ENCODE measurements at places on chromosomes 6 and 20.
A peak's percentile ranks its signal among the peaks of the same experiment; 100 is the strongest.

GRCh38 chr6:97085772-97086171, 161.2 kb downstream of the KLHL32 start:
- DNase-seq = no peak

DNA sequence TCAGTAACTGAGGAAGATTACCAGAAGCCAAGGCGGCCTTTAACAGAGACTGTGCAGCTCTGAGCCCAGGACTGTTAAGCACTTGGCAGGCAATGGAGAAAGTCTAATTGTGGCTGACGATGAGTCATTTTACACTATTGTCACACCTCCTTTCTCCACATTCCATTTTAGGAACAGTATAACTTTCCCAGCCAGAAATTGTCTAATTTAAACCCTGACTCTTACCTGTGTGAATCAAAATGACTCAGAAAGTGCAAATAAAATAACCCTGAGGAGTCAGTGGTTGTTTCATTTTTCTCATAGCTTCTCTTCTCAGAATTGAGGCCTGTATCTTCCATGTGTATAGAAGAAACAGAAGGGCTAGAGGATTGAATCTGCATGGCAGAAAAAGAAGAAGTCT, 40.0 kb upstream of the OPN5 start:
- DNase-seq = no peak

GRCh38 chr6:14986370-14986769, 259.5 kb upstream of the JARID2 start:
- no peak for DNase-seq

DNA sequence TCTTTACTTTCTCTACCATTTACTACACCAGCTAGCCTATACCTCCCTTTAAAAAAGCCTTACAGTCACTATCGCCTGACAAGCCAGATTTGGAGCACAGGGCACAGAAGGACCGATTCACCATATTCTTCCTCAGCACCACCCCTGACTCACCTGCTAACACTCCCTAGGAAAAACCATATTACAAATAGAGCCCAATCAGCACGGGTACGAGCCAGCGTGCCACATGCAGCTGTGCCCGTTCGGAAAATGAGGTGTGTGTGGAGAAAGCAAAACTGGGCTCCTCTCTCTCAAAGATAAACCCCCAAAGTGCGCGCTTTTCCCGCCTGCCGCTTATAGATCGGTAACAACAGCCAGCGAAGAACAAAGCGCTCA, 1.2 kb downstream of the SYNCRIP start:
- DNase-seq = no peak

- no peak for DNase-seq
Measured at GRCh38 chr6:41654698-41655151, 16.5 kb downstream of the MDFI start.

- DNase-seq = no peak
Measured at GRCh38 chr20:18527836-18528235, 20.1 kb downstream of the SEC23B start.

DNA sequence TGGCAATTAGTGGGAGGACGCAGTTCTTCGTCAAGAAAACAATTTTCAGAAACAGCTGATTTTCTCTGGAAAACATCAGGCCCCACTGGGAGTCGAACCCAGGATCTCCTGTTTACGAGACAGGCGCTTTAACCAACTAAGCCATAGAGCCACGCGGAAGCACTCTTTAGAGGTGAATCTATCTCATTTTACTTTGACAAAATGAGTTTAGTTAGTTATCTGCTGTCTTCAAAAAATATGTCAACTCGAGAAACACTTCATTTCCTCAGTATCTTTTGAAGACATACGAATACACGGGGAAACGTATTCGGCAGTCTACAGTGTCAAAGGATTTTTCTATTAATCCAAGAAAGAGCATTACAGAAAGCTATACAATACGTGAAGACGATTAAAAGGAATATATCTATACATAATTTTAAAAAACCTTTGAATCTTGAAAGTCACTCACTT, 26.7 kb downstream of the GPX6 start:
- no peak for DNase-seq

GRCh38 chr6:41427642-41428335, 92.4 kb downstream of the NCR2 start:
- no peak for DNase-seq

DNA sequence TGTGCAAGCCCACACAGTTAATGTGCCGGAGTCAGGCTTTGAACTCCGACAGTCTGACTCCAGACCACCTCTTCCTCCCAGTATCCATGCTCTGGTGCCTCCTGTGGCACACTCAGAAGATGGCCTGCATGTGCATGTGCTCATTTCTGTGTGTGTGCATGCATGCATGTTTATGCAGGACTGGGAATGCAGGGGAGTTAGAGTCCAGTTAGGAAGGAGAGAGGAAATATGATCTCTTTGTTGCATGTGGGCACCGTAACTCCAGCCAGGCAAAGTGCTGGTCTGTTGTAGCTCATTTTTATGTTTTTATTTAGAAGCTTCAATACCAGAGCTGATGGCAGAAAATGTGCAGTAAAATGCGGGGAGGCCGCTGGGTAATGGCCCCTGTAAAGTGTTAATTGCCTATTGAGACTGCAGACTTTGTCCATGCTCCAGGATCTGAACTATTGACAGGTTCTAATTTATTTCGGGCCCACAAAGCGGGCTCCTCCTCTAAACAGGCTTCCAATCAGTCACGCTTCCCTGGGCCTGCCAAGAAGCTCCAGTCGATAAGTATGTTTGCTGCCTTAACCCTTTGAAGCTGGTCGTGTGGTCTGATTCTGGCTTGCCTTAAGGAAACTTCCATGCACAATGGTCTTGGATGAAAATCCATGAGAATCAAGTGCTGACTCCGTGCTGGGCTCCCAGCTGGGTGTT, 248.3 kb downstream of the DHX35 start:
- no peak for DNase-seq

- no peak for DNase-seq
Measured at GRCh38 chr6:40321616-40322015, 265.5 kb downstream of the LRFN2 start.

- DNase-seq = no peak
Measured at GRCh38 chr20:10632721-10633509, 40.9 kb downstream of the JAG1 start.

- DNase-seq = no peak
Measured at GRCh38 chr20:654417-654750, 1.4 kb upstream of the SRXN1 start.

DNA sequence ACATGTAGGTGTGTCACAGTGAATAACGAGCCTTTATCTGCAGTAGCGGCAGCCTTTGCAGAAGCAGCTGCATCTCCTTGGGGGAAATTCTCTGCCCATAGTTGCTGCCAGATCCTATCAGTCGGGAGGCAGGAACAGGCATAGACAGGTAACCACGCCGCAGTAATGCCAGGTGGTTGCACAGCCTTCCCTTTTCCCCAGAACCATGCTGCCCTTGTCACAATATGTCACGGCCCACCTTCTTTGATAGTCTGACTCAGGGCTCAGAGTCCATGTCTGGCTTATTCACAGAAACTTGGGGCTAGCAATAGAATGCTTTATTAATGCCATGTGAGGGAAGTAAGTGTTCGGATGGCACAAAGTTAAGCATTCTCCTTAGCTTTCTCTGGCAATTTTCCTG, 76.6 kb downstream of the F13A1 start:
- no peak for DNase-seq

- DNase-seq = no peak
Measured at GRCh38 chr20:62151225-62151624, 7.7 kb downstream of the SS18L1 start.

- DNase-seq = no peak
Measured at GRCh38 chr6:134426623-134427022, 108.7 kb upstream of the SGK1 start.

GRCh38 chr6:103313432-103313831, 1546.3 kb downstream of the HACE1 start:
- DNase-seq = no peak

DNA sequence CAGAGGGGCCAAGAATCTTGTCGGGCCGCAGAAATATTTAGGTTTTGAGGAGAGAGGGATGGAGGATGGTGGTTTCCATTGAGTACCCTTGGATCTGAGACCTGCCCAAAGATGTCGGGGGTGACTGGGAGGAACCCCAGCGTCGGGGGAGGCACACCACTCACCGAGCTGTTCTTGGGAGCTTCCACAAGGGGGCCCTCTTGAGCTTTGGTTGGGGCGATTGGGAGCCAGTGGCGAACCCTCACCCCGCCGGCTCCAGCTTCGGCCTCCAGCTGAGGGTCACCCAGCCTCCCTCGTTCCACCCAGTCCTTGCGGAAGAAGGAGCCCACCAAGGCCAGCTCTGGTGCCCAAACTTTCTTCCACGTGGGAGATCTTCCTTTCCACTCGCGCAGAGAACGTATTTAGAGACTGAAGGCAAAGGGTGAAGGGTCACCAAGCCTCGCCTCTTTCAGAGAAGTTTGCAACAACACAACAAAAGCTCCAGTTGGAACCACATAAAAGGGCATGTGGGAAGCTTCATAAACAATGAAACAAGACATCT, 33.6 kb downstream of the APCDD1L start:
- no peak for DNase-seq

- DNase-seq = no peak
Measured at GRCh38 chr20:57380081-57380750, 11.0 kb upstream of the RBM38 start.

GRCh38 chr6:2101213-2101612, 144.2 kb downstream of the GMDS start:
- DNase-seq = no peak

DNA sequence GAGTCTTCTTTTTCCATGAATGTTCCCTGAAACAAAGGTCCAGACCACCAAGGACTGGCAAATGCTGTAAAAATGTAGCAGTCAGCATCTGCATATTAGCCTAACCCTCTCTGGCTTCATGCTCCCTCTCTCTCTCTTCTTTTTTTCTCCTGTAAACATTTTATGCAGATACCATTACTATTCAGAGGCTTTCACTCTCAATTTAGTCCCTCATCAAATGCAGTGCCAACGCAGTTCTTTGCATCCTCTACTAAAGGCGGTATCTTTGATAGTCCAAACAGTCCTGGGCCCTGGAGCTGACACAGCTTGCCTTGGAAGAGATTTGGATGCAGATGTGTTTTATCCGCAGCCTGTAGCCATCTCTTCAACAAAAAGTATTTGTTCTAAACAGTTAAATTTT, 167.1 kb upstream of the MMS22L start:
- DNase-seq = no peak

DNA sequence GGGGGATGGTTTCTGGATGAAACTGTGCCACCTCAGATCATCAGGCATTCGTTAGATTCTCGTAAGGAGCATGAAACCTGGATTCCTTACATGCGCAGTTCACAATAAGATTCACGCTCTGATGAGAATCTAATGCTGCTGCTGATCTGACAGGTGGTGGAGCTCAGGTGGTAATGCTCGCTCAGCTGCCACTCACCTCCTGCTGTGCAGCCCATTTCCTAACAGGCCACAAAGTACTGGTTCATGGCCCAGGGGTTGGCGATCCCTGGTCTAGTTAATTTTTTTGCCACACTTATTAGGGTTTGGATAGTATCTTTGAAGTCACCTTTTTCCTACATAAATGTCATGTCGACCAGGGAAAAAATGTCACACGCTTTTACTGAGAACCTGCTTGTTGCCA, 96.8 kb upstream of the MLIP start:
- DNase-seq = no peak

DNA sequence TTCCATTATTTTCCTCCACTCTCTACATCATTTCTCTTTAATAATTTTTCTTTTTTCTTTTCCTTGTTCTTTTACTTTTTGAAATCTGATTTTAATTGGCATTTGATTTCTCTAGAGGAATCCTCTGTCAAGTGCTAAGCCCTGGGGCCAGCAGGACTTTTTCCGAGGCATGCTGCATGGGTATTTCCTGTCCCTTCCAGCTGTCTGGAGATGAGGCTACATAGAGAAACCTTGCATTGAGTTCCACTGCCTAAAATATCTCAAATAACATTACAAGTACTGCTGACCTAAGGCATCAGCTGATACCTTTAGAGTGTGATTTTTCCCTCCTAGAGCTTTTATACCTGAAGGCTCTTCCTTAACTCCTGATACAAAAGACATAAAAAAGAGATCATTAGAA, 6.2 kb downstream of the RNF217 start:
- DNase-seq = no peak

DNA sequence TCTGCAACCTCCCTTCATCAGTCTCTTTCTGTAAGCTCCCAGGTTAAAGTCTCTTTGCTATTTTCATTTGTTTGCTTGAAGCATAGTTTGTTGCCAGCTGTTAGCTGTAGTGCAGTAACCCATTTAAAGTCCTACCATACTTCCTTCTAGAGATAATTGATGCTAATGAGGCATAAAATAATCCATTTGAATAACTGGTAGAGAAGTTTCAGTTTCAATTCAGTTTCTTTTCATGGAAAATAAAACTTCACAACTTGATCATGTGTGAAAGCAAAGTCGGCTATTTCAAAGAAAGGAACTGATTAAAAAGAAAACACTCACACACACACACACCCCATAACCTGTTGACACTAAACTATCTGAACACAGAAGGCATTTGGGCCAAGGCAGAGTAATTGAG, 68.5 kb upstream of the TENT5A start:
- DNase-seq = no peak

- DNase-seq = no peak
Measured at GRCh38 chr6:145278163-145278807, 457.0 kb downstream of the EPM2A start.

GRCh38 chr6:170504479-170504878, 48.6 kb downstream of the PSMB1 start:
- no peak for DNase-seq

- DNase-seq = no peak
Measured at GRCh38 chr6:25640446-25640845, 11.6 kb upstream of the SCGN start.

DNA sequence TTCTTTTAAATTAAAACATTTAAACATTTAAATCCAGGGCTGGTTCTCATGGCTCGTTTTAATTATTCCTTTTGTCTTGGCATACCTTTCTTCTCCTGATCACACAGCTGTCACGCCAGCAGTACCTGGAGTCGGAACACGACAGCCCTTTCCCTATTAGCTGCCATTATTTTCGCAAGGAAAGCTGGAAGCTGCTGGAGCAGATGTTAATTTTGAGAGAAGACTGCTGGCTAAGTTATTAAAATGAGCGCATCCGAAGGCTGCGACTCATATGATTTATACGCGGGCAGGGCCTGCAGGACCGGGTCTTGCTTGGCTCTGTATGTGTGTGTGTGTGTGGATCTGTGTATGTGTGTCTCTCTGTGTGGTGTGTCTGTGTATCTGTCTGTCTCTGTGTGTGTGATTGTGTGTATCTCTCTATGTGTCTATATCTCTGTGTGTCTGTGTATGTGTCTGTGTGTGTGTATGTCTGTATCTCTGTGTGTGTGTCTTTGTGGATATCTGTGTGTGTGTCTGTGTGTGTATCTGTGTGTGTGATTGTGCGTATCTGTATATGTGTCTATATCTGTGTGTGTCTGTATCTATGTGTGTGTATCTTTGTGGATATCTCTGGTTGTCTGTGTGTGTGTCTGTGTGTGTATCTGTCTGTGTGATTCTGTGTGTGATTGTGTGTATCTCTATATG, 191.5 kb downstream of the CDH4 start:
- no peak for DNase-seq

- DNase-seq = peak; percentile 67
Measured at GRCh38 chr6:106629103-106629858, at the start of the genes QRSL1 and RTN4IP1. Gene QRSL1 (plus strand): TSS chr6:106629578. CDS start chr6:106629682, 104 bp downstream. Gene RTN4IP1 (minus strand): TSS chr6:106629498. CDS start chr6:106629021, 477 bp downstream.

DNA sequence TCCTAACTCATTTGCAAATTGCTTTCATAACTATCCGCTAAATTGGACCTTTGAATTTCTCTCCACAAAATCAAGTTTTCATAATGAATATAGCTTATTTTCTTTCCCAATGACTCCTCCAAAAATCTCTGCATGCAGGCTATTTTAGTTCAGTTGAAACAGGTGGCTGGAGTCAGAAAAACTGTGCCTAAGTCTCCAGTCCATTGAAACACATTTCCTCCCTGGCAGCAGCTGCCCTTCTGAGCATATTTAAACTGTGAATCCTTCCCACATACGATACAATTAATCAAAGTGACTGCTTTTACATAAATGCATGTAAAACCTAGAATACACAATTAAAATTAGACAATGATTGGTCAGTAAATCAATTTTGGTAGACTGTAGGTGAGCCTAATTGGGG, 344.6 kb upstream of the MARCKS start:
- DNase-seq = no peak

All from CD4-positive, alpha-beta T cell (primary cell).